ENCODE measurements at places on chromosomes 12 and 14.

- no peak for DNase-seq
Measured at GRCh38 chr14:94622653-94623421, 10.6 kb downstream of the SERPINA3 start.

DNA sequence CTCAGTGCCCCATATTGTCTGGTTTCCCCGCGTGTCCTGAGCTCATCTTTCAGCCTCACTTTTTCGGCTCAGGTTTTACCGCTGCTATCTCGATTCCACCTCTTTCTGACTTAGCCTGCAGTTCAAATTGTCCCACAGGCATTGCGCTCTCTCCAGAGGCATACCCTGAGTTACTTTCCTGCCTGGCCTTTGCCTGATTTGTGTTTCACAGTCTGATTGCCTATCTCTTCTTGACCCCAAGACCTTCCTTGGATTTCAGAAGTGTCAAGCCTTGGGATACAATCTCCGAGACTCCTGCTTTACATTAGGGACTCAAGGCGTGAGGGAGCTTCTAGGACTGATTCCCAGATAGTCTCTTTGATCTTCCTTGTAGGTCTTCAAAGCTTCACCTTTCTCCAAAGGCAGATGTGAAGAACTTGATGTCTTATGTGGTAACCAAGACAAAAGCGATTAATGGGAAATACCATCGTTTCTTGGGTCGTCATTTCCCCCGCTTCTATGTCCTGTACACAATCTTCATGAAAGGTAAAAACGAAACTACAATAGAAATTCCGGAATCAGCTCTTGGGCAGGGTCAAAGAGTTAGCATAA lies 629 bp downstream of the LETMD1 start:
- DNase-seq = no peak

DNA sequence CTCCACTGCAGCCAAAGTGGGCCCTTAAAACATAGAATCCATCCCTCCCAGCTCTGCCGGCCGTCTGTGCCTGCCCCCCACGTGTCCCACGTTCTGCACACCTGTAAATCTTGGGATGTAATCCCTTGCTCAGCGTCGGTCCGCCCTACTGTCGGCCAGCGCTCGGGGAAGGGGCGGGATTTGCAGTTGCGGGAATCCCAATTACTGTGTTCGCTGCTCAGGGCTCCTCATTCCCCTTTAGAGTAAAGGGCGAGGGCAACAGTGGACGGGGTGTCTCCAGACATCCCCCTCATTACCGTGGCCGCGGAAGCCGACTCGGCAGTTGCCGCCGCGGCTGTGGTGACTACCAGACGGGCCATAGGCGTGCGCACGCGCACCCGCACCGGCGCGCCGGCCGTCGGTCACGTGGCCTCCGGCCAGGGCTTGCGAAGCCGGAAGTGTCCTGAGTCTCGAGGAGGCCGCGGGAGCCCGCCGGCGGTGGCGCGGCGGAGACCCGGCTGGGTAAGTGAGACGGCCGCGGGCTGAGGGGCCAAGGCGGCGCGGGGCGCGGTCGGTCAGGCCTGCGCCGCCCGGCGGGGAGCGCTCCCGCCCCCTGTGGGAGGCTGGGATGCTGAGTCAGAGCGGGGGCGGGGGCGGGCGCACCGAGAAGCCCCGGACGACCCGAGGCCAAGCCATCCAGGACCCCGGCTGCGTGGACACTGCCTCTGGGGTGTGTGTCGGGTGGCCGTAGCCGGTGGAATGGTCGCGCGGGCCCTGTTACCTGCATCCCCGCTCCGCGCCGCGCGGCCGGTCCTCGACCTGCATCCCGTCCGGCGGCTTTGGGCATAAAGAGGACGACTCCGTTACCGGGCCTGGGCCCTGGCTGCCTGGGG lies at the start of gene TBK1:
Gene TBK1, plus strand, starts transcription at position 434 of the 872 bp plus-strand sequence. CDS start 3,751 bp downstream, outside the sequence.
- DNase-seq = peak; percentile 62

GRCh38 chr14:64158608-64159007 lies 135.6 kb downstream of the ESR2 start:
- DNase-seq = no peak

DNA sequence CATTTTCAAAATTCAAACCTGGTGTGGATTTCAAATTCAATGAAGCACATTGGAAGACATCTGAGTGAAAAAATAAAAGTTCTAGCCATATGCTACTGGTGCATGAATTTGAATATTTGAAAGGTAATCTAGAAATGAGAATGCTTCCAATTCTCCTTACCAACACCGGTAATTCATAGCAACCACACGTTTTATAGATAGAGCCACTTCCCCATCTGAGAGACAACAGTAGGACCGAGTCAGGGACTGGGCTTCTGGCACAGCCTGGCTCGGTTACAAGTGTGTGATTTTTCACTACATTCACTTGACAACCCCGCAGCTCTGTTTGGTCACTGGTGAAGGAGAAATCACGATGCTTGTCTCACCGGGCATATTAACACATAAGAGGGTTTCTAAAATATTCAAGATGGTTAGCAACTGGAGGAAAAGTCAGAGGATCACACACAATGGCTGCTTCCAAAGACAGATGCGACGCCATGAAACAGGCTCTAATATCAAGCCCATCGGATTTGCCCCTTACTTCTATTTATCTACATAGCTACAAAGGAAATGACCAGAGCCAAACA lies 86.5 kb upstream of the FOXN3 start:
- no peak for DNase-seq

GRCh38 chr14:78709795-78710557 lies 539.8 kb downstream of the NRXN3 start:
- no peak for DNase-seq

Data from stimulated activated CD4-positive, alpha-beta T cell treated with anti-CD3 and anti-CD28 coated beads, Interleukin-12 subunit alpha, Interleukin-12 subunit beta, amount 100 ng/mL, for 4 hours (primary cell).